ENCODE measurements at places on chromosomes 7 and 10. TPM values are rescaled to one million over a fixed set of nuclear protein-coding genes. Genes with fewer than 3 reads are reported as not detected.

NUDCD3 gene
- total RNA-seq, result 70.8 TPM

CXCL12 gene
- 2.0 TPM for total RNA-seq

SPDYE16 gene
- 0.36 TPM for total RNA-seq

- no peak for DNase-seq
These were observed 269.4 kb downstream of the NXPH1 start for GRCh38 chr7:8702807-8703206.

GRCh38 chr7:18901351-18901750 lies 216.1 kb downstream of the TWIST1 start:
- DNase-seq, result no peak

DNA sequence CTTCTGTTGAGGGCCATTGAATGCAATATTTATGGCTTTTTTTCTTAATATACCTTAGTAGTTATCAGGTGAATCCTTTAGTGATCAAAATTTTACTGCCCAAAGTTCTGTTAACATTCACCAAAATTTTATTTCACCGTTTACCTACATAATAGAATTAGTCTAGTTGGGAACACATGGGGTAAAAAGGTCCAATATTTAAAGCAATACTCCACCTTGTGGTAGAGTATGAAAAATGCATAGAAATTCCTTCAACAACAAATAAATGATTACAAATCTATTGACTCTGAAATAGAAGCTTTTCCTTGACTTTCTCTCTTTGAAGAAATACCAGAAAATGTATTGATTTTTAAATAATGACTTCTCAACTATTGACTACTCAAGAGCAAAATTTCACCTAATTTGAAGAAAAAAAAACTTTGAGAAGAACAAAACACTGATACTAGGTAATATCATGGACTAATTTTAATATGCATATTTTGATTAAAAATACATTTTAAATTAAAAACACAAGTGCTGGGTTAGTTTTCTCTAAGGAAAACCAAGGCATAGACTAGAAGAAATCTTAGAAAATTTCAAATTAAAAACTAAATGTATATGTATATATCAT lies 43.3 kb downstream of the POLR1F start:
- DNase-seq, result no peak

Data from natural killer cell treated with Interleukin-12 subunit alpha and Interleukin-12 subunit beta and Interleukin-15 and Interleukin-18, amount 100 ng/mL, for 72 hours (primary cell).